ENCODE measurements at places on chromosomes 4 and X.

DNA sequence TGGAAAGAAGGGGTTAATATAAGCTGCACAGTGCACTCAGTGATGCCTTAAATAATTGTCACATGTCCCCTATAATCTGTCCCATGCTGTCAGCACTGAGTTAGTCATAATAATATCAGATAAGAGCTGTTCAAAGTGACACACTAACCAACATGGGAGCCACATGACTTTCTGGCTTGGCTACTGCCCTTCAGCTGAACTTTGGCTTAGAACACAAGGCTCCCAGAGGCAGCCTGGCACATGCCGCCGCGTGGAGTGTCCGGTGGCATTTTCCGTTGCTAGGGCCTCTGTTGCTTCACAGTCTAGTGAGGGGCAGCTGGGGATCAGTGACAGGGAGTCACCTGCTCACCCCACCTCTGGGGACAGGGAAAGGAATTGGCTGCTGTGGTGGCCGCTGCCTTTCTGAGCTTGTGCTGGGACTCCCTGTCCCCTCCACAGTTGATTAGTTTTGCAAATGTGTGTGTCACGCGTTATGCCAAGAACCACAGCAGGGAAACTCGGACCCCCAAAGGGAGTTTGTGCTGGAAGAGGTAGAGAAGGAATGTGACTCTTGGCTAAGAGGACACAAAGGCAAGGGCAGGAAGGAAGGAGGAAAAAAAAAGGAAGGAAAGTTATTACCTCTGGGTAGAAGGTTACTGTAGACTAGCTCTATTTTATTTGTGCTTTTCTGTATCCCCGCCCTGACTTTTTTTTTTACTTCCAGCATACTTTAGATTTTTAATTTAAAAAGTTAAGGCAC, 41.1 kb upstream of the PPARGC1A start:
- no peak for DNase-seq

- no peak for DNase-seq
Measured at GRCh38 chr4:55736605-55737183, 82.9 kb upstream of the EXOC1L start.

GRCh38 chrX:39857780-39858179, 240.0 kb downstream of the BCOR start:
- no peak for DNase-seq

DNA sequence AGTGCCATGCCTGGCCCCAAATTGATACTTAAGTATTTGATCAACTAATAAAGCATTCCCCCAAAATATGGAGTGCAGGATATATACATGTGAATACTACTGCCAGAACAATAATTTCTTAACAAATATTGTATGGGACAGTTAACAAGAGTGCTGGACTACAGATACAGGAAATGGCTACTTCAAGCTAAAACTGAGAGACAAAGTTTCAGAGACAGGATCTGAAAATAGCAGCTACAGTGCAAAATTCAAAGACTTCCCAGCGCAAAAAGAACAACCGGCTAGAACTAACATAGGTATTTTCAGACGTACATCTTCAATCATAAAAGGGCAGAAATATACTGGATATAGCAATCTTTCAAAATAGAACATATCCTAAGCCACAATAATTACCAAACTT, 6.3 kb downstream of the ATRX start:
- no peak for DNase-seq

GRCh38 chrX:58025979-58026378, 115.7 kb upstream of the ZXDA start:
- DNase-seq, result no peak

GRCh38 chrX:148609515-148610327, 109.3 kb downstream of the AFF2 start:
- no peak for DNase-seq

- DNase-seq, result no peak
Measured at GRCh38 chrX:107701493-107702121, 73.3 kb downstream of the PRPS1 start.

GRCh38 chr4:155974476-155974749, 20.7 kb upstream of the CTSO start:
- DNase-seq, result no peak

DNA sequence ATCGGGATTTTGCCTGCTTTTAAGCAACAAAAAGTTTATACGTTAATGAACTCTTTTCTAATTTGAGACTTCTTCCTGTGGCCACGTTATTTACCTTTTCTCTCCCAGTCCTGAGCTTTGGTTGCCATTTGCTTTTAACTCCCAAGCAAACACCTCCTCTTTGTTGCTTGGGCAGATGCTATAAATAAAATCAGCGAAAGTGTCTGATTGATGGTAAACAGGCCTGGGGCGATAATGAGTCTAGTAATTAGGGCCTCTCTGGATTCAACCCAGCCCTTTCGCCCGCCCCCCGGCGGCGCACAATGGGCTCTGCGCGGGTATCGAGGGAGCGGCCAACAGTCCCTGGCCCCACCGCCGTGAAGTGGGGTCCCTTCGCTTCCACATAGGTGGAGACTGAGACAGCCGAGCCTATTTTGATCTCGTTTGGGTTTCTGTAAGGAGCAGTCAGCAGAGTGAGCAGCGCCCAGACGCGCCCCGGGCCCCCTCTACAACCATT, 790 bp downstream of the CLGN start:
- no peak for DNase-seq

DNA sequence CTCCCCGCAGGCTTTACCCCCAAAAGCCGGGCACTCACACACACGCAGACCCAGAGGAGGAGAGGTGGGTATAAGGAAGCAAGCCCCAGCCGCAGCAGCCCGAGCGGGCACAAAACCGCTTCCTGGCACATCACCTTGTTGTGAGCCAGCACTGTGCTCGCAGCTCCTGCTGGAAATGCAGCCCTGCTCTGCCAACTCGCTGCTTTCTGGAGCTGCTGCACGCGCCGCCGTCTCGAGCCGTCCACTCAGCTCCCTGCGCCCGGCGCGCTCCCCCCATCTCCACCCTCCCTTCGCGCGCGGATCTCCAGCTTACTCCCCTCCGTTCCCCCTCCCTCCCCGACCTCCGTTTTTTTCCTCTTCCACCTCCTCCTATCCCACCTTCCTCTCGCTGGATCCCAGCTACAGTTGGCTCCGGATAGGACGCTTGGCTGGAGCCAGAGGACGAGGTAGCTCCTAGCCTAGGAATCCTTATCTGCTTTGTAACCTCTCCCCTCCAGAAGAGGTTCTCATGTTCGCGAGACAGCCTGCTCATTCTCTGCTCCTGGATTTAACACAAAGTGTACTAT, at the start of gene SPOCK3:
SPOCK3 (minus strand) TSS at position 179 of the 566 bp plus-strand sequence.
- no peak for DNase-seq

GRCh38 chrX:101265869-101266428, 25.2 kb downstream of the TAF7L start:
- no peak for DNase-seq

DNA sequence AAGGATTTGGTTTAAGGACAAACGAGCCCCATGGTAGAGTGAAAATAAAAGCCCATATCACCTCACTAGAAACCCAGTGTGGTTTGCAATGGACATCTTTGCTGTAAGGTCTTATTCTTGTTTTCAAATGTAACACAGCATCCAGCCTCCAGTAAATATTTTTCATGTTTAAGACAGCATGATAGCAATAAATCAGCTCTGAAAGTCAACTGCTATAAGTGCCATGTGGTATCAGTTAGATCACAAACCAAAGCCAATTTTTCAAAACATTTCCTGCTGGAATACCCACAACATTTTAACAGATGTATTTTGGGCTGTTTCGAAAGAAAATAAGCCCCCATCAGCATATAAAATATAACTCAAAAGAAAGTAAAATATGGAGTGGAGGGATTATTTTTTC, 24.0 kb upstream of the SCML1 start:
- no peak for DNase-seq

GRCh38 chr4:87848622-87849351, 16.0 kb downstream of the MEPE start:
- no peak for DNase-seq

DNA sequence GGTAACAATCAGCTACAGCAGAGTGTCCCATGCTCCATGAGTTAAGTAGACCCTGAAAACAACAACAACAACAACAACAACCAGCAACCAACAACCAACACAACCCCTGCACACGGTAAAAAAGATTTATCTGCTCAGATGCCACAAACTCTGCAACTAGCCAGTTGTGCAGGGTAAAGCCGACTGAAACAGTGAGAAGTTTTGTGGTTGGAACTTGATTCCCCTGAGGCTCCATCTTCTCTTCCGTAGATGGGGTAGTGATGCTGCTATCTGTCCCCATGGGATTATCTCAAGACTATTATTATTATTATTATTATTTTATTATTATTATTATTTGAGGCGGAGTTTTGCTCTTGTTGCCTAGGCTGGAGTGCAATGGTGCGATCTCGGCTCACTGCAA, 50.6 kb upstream of the RAPGEF2 start:
- DNase-seq, result no peak

DNA sequence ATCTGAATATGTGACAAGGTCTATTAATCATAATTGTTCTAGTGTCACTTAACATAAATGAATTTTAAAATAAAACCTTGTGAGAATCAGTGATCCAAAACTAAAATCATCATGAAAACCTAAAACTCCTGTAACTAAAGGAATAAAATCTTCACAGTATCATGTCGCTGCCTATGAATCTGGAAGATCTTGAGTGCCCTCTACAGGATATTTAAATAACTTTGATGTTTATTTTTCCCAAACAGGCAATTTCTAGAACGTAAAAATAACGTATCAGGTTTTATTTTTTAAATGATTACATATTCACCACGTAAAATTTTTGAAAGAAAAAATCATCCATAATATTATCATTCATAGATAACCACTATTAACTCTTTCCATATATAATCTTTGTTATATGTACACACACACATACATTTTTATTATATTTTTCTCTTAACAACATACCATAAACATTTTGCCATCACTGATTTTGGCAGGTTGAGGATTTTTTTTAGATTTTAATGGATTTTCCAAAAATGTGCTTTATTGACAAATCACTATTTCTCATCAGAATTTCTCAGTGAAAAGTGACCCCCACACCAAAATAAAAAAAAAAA, 79.6 kb downstream of the COMMD8 start:
- DNase-seq, result no peak

DNA sequence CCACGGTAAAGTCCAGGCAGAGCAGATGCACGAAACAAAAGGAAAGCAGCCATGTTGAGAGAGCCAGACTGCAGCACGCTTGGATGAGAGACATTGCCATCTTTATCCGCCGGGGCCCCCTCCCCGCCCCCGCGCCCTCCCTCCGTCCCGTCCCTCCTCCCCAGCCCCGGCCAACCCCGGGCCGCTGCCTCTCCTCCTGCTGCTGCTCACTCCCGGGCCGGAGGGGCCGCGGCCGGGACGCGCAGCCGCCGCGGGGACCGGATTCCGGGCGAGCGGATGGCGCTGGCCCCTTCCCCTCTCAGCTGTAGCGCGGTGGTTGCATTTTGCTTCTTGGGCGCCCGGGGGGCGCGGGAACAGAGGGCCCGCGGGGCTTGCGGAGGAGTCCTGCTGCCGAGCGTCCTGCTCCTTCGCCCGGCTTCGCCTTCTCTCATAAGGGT, 542 bp downstream of the RNF150 start:
- DNase-seq, result no peak

GRCh38 chrX:16930392-16930791, 16.1 kb upstream of the REPS2 start:
- no peak for DNase-seq

All from stimulated activated CD8-positive, alpha-beta memory T cell treated with anti-CD3 and anti-CD28 coated beads, Interleukin-15, amount 100 ng/mL, for 24 hours (primary cell).